RCC 7860 (cell line): ENCODE measurements at places on chromosomes 5 and 9.
A peak's percentile ranks its signal among the peaks of the same experiment; 100 is the strongest.

DNA sequence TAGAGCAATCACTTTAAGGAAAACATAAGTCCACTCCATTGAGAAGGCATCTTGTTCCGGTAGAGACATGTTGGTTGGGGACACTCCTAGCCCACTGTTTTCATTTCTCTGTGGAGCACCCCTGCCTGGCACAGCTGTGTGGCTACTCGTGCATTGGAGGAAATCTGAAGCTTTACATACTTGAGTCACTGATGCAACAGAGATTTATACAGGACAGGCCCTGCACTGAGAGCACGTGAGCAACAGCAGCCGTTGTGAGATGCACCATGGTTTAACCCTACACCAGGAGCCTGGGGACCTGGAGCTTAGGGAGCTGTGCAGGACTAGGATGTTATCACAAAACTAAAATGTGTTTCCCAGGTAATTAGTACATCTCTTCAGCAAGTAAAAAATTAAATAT is 230.7 kb upstream of the IRX1 start:
- no peak for DNase-seq

GRCh38 chr9:109901201-109901600 is 121.2 kb downstream of the PALM2AKAP2 start:
- no peak for DNase-seq

- DNase-seq, result no peak
These were observed 171.7 kb downstream of the ZNF608 start for GRCh38 chr5:124574521-124575436.

DNA sequence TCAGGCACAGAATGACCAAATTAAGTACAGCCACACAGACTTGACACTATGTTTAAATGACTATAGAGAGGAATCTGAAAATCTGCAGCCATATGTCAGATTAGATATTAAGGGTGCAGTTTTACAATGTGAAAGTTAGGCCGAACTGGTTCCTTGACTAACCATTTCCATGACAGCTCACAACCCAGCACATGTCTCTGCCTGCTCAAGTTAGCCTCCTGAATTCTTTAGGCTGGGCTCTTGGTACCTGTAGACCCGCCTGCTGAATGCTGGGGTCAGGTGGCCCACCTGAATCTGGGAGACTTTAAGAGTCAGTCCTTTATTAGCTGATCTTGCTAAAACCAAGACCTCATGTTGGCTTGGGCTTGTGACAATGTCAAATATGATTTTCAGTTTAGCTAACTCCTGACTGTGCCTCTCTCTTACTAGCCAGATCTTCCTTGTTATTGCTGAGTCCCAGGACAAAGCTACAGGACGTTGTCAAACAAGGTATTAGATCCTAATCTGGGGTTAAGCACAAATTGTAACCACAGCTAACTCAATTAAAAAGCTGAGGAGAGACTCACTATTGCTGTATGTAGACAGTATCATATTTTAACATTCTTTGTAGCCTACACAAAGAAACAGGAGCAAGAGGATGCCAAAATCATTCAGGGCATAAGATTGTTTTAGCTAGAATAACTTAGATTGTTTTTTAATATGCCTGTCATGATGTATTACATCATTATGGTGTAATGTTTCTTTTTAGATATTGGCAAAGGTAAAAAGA is 490.9 kb downstream of the SEMA5A start:
- DNase-seq, result no peak

GRCh38 chr5:32153723-32154122 is 20.4 kb downstream of the GOLPH3 start:
- DNase-seq, result no peak

- no peak for DNase-seq
These were observed 112.5 kb downstream of the PTTG1 start for GRCh38 chr5:160534125-160534524.

DNA sequence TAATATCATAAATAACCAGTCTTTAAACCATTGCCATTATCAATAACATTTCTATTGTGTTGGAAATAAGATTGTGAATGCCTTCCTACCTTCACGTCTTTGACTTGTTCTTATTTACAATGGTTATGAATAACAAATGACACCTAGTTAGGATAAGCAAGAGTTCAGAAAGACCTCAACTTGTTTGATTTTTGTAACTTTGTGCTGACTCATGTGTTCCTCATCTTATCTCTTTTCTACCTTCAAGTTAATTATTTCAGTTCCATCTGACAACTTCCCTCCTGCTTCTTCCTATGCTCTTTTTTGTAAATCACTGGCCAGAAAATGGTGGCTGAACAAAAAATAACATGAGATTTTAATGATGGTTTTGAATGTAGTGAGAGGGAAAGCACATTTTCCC is 538.5 kb upstream of the TUSC1 start:
- DNase-seq, result peak; percentile 16

DNA sequence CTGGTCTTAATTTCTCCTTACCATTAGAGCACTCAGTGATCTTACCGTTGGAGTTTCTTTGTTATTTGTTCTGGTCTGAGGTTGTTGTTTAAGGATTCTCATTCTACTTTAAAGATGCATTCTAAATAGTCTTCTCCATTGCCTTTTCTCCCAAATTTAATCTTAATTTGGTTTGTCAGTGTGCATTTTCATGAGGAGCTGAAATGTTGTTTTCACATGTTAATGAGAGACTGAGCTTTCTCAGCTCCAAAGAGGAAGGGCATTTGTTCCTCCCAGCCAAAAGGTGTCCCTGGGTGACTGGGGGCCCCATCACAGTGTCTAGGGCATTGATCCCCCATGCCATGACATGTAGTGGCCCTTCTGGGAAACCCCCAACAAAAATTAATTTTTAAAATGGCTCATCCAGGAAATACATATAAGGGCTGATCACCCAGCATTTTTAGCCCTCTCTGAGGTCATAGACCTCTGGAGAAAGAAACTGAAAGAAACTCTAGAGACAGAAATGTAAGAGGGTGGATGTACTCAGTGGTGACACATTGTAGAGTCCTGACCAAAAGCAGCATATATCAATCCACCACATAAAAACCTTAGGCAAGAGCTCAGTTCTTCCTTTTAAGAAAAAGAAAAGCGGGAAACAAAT is 240.4 kb upstream of the RAI14 start:
- no peak for DNase-seq

DNA sequence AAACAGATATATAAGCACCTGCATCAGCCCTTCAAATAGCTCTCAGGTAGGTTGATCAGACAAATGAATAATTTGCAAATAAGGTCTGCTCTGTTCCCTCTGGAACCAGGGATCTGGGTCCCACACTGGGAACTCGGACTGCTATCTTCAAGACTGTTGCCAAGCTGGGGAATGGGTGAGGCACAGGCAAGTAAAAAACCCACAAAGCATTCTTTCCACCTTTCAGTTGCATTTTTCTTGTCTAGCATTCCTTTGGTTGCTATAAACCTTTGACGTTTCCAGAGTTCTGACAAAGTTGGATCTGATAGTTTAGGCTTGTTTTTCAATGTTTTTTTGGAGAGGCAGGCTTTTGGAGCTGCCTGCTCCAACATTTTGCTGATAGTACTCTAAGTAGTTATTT is 20.1 kb downstream of the FBXL17 start:
- no peak for DNase-seq

DNA sequence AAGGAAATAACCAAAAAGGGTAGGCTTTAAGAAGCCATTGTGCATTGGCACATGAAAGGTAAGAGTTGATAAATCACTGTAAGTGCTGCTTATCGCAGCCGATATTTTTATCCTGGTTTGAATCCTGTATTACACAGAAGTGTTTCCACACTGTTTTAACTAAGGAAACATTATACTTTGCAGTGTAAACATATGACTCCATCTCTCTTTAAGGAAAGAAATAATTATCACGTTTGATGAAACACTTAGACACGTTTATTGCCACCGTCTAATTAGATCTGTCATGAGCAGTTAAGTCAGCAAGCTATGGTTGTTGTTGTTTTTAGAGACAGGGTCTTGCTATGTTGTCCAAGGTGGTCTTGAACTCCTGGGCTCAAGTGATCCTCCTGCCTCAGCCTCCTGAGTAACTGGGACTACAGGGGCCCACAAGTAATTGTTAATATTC is 85.7 kb upstream of the TNFAIP8 start:
- DNase-seq, result no peak

- peak; percentile 61 for DNase-seq
These were observed 20.6 kb upstream of the CRB2 start for GRCh38 chr9:123335193-123335985.

DNA sequence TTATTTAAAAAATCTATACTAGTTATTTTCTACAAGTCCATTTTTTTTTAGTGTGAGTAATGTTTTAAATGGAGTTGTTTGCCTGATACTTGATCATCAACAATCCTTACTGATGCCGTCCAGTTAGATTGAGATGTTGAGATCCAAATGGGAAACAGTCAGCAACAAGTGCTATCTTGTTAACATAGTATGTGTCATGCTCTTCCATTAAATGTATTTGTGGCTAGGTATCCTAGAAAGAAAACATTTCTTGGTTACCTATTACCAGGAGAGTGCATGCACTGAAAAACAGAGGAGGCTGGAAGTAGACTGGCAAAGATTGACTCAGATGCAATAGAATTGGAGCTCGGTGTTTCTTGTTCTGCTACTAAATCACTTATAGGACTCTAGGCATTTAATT is 123.4 kb upstream of the MAN2A1 start:
- no peak for DNase-seq

GRCh38 chr5:39755452-39755851 is 330.7 kb upstream of the DAB2 start:
- no peak for DNase-seq

DNA sequence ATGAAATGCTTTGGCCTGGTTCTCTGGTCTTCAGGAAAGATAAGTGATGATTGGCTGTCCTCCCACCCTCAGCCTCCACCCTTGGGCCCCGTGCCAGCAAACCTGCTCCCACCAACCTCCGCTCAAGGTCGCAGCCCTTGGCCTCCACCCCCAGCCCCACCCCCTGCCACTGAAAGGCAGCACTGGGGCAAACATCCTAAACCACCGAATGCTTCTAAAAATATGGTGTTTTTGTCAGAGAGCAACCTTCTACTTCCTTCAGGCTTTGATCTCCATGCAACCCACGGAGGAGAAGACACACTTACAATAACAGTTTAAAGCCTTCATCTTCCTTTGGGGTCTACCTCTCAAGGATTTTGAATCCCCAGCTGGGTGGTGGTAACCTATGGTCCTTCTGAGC is 24.0 kb upstream of the TCF7 start:
- DNase-seq, result no peak

DNA sequence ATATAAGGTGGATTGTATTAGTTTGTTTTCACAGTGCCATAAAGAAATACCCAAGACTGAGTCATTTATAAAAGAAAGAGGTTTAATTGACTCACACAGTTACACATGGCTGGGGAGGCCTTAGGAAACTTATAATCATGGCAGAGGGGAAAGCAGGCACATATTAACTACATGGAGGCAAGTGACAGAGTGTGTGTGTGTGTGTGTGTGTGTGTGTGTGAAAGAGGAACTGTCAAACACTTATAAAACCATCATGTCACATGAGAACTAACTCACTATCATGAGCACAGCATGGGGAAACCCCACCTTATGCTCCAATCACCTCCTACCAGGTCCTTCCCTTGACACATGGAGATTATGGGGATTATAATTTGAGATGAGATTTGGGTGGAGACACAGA is 118.6 kb downstream of the SPEF2 start:
- DNase-seq, result no peak

GRCh38 chr9:133959966-133960567 is 32.1 kb downstream of the VAV2 start:
- DNase-seq, result no peak

- no peak for DNase-seq
These were observed 284.3 kb downstream of the ARHGAP26 start for GRCh38 chr5:143054480-143054941.

DNA sequence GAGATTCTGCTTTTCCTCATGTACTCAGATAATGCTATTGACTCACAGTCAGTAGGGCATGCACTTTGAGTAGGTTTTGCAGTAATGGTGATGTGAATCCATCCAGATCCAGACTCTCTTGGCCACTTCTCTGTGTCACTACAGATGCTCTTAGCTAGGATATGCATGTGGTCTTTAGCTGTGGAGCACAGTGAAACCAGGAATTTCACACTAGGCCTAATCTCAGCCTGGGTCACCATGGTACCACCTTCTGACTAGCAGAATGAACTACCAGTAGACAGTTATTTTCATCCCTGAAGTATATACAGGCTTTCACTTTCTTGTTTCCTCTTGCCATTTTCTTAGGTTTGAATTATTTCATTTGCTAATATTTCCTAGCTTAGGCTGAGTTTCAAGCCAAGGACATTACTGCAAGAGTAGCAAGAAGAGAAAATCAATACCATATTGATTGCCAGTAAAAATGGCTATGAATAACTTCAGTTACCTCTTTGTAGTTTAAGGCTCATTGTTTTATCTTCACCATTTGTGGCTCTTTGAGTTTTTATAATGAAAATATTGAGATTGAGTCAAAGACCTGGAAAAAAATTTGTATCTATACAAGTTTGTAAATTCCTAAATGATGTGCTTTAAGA is 28.4 kb upstream of the CSNK1G3 start:
- no peak for DNase-seq

- no peak for DNase-seq
These were observed 11.5 kb downstream of the ANXA6 start for GRCh38 chr5:151146061-151146460.

DNA sequence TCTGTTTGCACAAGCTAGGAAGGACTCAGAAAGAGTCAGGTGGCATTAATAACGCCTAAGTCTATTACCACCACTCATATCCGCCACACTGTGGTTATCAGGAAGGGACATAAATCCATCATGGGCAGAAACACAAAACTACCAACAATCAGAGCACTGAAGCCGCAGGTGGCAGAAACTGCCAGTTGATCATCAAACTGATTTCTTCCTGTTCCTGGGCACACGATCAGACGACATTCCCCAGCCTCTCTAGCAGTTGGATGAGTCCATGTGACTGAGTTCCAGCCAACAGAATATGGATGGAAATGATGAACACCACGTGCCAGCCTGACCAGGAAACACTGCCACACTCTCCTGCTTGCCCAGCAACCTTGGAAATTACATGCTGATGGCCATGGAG is 181.7 kb downstream of the ELAVL2 start:
- no peak for DNase-seq

GRCh38 chr9:85600675-85601263 is 141.0 kb downstream of the AGTPBP1 start:
- DNase-seq, result no peak
